ENCODE measurements at places on chromosomes 7 and 10. TPM values are rescaled to one million over a fixed set of nuclear protein-coding genes. Genes with fewer than 3 reads are reported as not detected.

PDK4 gene
- total RNA-seq: 0.29 TPM

PDSS1 gene
- 14.4 TPM for total RNA-seq

LIPF gene
- total RNA-seq: not detected

CTNNA3 gene
- not detected for total RNA-seq

DGKB gene
- 0.89 TPM for total RNA-seq

SSBP1 gene
- total RNA-seq: 208 TPM

ARL4A gene
- total RNA-seq: 29.4 TPM

SEMA3C gene
- total RNA-seq: 388 TPM

CHRM2 gene
- total RNA-seq: 8.4 TPM

PMS2 gene
- 14.5 TPM for total RNA-seq

SPDYE11 gene
- total RNA-seq: not detected

Data from myometrial cell (primary cell).